ENCODE measurements at places on chromosomes 6 and 20.
A peak's percentile ranks its signal among the peaks of the same experiment; 100 is the strongest.

- no peak for DNase-seq
These were observed 10.8 kb downstream of the UFL1 start for GRCh38 chr6:96532399-96532798.

DNA sequence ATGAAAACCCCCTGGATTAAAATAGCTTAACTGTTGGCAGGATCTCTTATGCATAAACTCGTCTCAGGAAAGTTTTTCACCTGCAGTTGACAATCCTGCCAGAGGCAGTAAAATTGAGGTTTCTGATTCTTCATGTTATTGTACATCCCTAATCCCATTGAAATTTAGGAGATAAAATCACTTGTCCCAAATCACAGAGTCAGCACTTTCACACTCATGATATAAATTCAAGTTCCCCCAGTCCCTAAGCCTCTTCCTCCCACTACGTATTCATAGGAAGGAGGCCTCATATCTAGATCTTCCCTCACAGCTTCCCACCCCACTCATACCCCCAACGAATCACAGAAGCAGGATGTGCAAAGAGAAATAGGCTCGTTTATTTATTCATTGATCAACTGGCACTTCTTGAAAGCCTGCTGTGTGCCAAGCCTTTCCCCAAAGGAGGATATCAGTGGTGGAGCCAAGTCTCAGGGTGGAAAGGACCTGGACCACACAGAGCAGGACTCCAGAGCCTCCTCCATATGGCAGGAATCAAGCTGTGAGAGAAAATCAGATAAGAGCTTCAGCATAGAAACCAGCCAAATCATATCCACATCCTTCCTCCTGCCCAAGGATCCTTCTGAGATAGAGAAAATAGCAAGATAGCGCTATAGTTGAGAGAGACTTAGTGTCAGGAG lies 2.3 kb downstream of the SLPI start:
- DNase-seq: no peak

- DNase-seq: no peak
These were observed 1040.7 kb upstream of the ADGRB3 start for GRCh38 chr6:67594366-67594765.

DNA sequence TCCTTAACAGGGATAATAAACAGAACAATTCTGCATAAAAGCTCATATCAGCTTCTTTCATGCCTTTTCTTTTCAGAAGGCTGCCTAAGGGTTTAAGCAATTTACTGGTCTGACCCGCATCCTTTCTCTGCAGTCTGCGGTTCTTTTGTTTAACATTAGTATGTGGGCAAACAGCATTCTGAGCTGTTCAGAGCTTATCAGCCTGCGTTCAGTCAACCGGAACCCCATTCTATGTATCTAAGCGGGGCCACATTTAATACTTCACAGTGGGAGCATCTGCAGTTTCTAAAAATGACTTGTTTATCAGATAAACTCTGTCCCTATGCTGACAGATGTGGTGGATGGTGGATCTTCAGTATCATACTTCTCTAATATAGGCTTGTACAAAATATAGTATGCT lies 758.9 kb upstream of the MMS22L start:
- no peak for DNase-seq

GRCh38 chr6:122007339-122007738 lies 392.1 kb upstream of the HSF2 start:
- DNase-seq: no peak

GRCh38 chr6:156175971-156176421 lies 601.2 kb upstream of the ARID1B start:
- DNase-seq: peak; percentile 67

GRCh38 chr6:30722280-30723112 lies 2.3 kb downstream of the TUBB start:
- peak; percentile 73 for DNase-seq

GRCh38 chr6:162123797-162124196 lies 603.8 kb downstream of the PRKN start:
- DNase-seq: peak; percentile 1

- DNase-seq: no peak
These were observed 1.7 kb downstream of the GABBR1 start for GRCh38 chr6:29631209-29631810.

DNA sequence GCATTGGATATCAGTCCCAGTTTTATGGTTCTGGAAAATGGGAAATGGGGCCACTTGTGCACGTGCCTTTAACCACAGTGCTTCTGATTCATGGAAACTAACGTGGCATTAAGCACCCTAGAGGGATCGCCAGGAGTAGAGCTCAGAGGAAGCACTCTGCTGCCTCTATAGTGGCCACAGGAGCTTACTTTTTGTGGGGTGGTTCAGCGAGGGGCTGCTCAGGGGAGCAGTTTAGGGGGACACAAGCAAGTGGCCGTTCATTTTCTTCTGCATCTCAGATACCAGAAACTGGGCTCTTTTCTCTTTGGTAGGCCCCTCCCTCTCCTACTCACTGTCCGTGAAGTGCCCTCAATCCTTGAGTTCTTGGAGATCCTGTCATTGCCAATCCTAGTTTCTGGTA lies 28.5 kb downstream of the AGPAT4 start:
- DNase-seq: no peak

DNA sequence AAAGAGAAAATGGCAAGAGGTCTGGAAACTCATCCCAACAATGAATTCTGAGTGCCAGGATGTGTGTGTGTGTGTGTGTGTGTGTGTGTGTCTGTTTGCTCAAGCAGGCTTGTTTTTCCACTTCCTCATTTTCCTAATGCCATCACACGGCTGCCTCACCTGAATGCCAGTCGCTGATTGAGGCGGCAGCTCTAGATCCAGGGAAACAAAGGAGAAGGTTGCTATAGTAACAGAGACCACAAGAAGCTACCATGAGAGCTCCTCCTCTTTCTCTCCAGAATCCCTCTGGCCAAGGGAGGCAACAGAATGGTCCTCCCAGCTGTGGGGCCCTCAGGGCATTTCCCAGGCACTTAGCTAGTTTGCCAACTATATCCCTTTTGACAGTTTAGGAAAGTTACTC lies 241.1 kb upstream of the TSHZ2 start:
- DNase-seq: peak; percentile 39

DNA sequence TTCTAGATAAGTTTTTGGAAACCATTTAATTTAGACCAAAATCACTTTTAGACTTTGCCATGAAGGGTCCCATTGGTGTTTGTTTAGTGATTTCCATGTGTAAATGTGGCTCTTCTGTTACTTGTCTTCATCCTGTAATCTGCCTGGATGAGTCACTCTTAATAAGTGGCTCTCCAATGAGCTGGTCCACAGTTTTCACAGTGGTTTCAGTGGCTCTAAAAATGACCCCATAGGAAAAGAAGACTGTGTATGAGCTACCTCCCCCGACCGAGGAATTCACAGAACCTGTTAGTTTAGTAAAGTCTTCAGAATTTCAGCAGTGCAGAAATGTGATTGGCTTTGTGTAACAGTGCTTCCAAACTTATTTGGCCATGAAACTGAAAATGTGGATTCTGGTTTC lies 492.0 kb upstream of the MARCKS start:
- no peak for DNase-seq

DNA sequence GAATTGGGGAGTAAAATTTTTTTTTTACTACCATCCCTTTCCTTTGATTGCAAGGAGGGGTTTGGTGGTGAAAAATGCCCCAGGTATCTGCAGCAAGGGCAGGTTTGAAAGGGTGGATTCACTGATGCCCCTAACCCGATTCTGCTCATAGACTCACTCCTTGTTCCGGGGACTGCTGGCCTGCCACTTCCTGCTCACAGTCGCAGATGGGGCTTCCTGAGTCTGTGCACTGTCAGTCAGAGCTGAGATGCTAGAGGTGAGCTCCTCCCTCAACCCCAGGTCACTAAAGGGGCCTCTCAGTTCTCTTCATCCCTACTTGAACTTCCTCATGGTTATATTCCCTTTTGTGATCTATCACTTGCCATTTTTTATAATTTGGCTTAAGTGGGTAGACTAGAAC lies 357.9 kb downstream of the FARS2 start:
- DNase-seq: no peak

DNA sequence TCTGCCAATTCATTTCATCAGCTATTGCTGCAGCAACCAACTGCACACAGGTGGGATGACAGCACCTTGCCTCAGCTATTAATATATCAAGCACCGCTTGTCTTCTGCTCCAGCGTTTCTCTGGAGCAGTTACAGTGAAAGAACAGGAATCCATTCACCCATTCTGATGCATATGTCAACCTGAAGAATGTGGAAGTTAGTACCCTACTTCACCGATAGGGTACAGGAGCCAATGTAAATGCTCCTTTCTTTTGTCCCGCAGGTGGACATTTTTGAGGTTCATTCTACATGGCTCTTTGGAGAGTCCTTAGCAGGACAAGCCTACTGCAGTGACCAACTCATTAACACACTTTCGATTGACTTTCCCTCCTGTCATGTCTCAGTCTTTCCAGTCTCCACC lies 139.9 kb upstream of the PRND start:
- DNase-seq: no peak

GRCh38 chr20:60016406-60016805 lies 58.2 kb downstream of the CDH26 start:
- DNase-seq: no peak

- DNase-seq: no peak
These were observed 23.6 kb upstream of the NR2E1 start for GRCh38 chr6:108142240-108142639.

GRCh38 chr6:193773-194310 lies 98.4 kb upstream of the DUSP22 start:
- no peak for DNase-seq

DNA sequence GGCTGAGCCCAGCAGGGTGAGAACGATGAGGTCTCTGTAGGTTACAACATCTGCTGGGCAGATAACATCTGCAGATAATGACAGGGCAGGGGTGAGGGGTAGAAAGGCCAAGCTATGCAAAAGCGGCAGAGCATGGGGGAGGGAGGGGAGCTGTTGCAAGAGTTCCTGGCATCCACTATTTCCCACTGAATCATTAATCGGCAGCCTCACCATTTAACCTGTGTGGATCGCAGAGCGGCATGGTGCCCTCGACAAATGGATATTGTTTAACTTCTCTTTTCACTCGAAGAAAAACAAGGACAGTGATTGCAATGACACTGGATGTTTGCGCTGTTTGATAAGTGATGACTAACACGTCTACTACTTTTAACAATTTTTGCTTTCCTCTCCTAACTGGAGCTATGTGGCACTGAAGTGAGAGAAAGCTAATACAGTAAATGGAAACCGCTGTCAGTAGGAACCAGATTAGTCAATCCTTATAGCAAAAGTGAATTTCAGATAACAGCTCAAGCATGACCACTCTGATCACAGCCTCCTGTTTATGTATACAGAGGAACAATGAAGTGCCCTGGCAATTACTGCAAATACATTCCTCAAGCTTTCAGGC lies 381.5 kb downstream of the TFAP2A start:
- no peak for DNase-seq

DNA sequence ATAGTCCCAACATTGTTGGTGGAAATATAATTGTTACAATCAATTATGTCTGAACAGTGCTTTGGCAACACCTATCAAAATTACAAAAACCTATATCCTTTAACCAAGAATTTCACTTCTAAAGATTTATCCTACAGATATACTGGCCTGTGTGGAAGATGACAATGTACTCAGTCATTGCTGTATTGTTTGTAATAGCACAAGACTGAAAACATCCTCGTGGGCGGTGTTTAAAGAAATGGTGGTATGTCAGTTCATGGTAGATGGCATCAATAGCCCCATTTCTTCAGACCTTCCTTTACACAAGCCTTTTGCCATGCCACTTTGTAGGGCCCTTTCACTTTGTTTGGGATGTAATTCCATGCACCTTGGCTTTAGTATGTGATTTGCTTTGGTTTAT lies 9.8 kb upstream of the TPBG start:
- no peak for DNase-seq

GRCh38 chr6:52671676-52672075 lies 763 bp downstream of the TMEM14A start:
- no peak for DNase-seq

GRCh38 chr6:131331151-131331550 lies 195.9 kb downstream of the AKAP7 start:
- no peak for DNase-seq

DNA sequence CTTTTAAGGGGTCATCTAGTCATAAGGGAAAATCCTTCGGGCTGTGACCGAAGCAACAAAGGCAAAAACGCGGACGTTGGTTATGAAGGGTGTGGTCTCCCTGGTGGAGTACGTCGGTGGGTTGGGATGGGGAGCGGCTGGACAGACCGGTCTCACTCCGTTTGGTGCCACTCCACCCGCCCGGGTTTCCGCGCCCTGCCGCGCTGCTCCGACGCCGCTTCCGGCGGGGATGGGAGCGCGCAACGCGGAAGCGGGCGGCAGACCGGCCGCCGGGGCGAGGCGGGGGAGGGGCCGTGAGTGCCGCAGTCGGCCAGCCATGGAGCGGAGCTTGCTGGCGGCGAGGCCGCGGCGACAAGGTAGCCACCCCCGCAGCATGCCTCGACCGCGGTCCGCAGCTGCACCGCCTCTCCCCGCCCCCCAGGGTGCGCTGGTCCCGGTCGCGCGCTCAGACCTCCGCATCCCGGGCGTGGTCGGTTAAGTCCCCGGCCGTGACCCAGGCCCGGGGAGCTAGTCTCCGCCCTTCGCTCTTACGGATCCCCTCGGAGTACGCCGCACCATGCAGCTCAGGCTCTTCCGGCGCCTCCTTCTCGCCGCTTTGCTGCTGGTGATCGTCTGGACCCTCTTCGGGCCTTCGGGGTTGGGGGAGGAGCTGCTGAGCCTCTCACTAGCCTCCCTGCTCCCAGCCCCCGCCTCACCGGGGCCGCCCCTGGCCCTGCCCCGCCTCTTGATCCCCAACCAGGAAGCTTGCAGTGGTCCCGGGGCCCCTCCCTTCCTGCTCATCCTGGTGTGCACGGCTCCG lies at the start of gene B3GALT4:
Gene B3GALT4 (plus strand): TSS at position 260 of the 799 bp plus-strand sequence. CDS start 297 bp downstream, at position 557.
- peak; percentile 79 for DNase-seq

DNA sequence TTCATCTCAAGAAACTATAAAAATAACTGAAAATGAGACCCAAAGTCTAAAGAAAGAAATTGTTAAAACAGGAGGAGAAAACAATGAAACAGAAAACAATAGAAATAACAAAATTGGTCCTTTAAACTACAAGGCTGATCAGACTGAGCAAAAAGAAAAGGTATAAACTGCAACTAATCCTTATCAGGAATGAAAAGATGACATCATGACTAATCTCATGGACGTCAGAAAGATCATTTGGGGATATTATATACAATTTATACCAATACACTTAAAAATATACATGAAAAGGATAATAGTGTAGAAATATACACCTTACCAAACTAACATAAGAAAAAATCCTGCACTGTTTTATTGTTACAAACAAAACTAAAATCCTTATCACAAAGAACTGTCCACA lies 315.6 kb downstream of the TAF4 start:
- no peak for DNase-seq

GRCh38 chr20:21967481-21967880 lies 262.0 kb downstream of the PAX1 start:
- DNase-seq: no peak

GRCh38 chr6:38775870-38776269 lies 60.8 kb downstream of the DNAH8 start:
- no peak for DNase-seq

- no peak for DNase-seq
These were observed 26.3 kb upstream of the NNAT start for GRCh38 chr20:37494796-37495195.

DNA sequence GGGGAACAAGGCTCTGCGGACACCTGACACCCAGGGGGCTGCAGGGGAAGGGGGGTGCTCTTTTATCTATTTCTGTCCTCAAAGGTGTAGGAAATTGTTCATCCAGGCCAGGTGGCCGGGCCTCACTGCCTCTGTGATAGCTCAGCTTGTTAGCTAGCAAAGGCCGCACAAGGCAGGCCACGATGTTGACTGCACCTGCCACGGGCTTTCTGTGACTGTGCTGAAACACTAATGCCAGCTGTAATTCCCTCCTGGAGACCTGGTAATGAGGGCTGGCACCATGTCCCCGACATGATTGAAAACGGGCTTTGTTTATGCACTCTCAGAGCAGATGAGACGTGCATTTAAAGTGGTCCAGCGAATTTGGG lies 61.4 kb upstream of the APCDD1L start:
- DNase-seq: no peak

GRCh38 chr6:33335916-33336315 lies 18.4 kb upstream of the ZBTB22 start:
- DNase-seq: no peak
